Cortex of kidney (tissue), 1 donor: ENCODE measurements at places on chromosomes 6 and 20.

DNA sequence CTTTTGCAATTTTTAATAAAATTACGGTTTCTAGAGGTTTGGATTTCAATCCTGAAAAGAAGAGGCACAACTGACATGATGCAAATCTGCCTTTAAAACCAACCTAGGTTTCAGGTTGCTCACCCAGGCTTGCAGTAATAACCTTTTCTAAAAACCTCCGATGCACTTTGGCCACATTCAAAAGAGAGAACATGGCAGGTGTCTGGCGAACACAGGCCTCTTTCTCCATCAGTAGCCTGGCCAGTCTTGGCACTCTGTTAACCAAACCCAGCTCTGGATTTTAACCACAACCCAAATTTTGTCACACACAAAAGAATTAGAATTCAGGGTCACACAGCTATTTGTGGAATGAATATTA lies 55.8 kb upstream of the MAFB start:
- no peak for DNase-seq

DNA sequence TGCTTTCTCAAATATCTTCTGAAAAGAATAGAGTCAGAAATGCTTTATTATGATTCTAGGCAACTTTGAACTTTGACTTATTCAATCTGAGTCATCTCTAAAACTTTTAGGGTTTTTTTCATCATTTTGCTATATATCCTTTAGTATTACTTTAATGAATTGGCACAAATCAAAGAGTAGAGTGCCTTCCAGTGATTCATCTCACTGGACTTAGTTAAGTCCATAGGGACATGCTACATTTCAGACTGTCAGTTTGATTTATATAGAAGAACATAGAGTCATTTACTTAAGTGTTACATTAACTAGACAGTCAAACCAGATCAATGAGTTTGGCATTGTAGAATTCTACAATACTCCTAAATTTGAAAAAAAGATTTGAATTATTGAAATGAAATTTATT lies 1235.7 kb upstream of the MAP3K7 start:
- DNase-seq, result no peak

GRCh38 chr20:13333036-13333435 lies 112.0 kb downstream of the ISM1 start:
- no peak for DNase-seq

DNA sequence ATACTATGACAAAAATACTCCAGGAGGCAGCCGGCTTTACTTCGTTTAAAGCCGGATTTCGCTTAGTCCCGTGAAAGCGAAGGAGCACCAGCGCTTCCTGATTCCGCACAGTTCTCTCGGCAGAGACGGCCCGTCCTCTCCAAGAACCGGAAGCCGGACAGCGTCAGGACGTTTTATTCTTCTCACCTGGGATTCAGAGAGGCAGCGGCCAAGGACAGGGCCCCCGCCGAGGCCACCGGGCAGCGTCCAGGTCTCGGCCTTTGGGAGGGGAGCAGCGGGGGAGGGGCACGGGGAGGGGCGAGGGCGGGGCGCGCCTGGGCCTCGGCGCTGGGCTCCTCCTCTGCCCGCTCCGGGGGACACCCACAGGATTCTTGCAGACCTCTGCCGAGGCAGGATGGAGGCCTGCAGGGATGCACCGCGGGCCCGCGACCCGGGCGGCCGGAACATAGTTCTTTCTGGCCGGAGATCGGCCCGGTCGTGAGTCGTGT lies 2.8 kb upstream of the DIDO1 start:
- DNase-seq, result no peak

DNA sequence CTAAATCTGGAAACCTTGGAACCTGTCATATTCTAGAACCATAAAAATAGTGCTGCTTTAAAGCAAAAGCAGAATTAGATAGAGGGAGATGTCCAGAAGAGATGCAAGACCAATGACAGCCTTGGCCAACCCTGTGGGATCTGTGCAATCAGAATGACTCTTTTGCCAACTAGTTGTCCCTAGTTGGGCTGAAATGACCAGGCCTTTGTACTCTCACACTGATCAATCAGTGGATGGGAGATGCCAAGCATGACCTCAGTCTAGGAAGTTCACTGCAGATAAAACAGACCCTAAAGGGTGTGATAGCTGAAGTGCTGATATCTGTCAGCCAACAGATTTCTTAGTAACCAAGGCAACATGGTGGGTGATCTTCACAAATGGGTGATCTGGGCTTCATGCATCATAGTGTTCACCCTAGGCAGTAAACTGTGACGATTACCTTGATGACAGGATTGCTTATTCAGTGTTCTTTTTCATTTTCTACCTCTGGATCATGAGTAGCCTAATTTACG lies 52.1 kb downstream of the BCKDHB start:
- DNase-seq, result no peak

- no peak for DNase-seq
Observed at GRCh38 chr20:49867453-49868215, 47.7 kb downstream of the SPATA2 start.

DNA sequence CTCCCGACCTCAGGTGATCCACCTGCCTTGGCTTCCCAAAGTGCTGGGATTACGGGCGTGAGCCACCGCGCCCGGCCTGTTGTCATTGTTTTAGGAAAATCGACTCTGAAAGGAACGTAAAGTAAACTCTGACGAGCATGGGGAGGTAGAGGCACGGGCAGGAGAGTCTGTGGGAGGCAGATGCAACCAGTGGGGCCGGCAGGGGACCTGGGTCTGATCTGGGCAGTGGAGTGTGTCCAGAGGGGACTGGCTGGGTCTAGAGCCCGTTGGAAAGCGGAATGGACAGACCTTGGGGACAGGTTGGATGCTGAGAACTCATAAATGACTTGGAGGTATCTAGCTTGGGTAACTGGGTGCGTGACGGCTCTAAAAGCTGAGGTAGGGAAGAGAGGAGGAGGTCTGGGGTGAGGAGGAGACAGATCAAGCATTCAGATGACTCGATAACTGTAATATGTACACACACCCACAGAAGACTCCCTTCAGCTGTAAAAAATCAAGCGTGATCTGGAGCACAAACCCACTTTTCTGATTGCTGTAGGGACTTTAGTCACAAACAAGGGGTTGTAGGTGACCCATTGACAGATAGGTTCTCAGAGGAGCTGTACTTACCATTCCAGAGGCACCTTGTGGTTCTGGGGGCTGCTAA lies 22.4 kb downstream of the MANBAL start:
- DNase-seq, result no peak

DNA sequence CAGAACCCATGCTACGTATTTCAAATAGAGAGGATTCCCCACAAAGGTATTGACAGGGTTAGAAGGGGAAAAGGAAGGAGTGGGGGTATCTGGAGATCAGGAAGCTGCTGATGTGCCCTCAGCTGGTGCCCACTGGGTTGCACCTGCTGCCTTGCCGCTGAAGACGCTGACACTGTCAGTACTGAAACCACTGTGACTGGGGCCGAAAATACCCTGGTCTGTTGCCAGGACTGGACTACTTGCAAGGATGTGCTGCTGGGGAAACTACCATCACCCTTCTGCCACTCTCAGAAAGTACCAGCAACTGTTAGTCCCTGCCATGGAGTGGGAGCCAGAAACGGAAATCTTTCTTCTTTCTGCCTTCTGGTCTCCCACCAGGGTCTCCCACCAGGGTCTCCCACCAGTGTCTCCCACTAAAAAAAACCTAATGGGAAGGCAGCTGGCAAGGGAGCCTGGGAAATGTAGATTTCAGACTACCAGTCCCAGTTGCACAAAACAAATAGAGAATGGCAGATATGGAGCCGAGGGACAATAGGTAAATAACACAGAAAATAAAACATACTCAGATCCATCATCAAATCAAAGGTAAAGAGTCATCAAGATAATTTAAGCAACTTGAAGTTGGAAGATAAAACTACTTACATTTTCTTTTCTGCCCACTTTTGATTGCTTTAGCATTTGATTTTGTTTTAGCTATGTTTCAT lies 204.8 kb downstream of the TPBG start:
- no peak for DNase-seq

GRCh38 chr6:166097914-166098522 lies 69.6 kb downstream of the TBXT start:
- DNase-seq, result no peak

DNA sequence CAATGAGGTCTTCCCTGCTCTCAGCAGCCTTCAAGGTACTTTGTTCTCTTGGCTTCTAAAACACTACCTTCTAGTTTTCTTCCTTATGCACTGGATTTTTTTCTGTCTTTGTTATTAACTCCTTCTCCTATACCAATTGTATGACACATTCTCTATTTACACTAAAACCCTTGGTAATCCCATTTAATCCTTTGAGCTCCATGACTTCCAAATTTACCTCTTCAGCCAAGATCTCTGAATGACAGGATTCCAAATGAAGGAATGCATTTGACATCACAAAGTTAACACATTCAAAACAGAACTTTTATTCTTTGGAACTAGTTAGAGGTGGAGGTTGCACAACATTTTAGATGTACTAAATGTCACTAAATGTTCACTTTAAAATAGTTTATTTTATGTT lies 86.6 kb upstream of the SAMD5 start:
- DNase-seq, result no peak

DNA sequence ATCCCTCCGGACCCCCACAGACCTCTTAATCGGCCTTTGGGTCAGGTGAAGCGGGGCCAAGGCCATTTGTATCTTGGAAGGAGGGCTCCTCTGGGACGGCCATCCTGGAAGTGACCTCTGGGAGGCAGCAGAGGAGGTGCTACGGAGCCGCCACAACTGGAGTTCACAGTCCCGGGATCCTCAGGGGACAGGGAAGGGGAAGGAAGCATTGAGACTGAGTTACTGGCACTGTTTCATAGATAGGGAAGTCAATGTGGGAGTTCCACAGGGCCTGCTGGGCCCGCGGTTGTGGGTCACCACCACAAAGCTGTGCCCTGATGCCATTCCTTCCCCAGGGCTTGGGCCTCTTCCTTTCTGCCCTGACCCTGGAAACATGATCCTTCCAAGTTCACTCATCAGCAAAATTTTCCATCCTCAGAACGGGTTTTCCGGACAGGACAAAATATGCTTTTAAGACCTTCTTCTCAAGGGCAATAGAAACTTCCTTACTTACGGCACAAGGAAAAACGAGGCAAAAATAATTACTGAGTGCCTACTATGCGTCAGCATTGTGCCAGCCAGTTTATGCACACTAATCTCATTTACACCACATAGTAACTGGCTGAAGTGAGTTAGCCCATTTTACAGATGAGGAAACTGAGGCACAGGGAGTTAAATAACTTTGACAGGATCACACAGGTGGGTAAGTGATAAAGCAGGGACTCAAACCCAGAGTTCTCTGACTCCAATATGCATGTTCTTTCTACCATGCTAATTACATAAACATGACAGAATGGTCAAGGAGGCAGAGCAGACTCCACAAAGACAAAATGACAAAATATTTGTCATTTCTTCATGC lies 143.8 kb downstream of the UNC5CL start:
- no peak for DNase-seq

DNA sequence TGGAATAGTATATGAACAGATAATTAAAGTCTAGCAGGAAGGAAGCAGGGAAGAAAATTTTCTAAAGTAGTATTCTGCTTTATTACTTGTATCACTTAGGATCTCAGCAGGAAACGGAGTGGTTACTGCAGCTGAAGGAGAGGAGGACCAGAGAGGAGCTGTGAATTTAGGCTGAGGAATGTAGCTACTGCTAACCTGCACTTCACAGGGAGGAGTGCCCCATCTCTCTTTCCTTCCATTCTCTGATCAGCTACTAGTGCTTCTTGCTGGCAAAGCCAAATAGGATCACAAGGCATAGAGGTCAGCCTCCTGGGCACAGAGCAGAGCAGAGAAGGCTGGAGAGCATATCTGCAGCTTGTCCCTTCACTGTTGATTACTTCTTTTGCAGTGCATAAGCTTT lies 205.3 kb upstream of the ASCC3 start:
- DNase-seq, result no peak

DNA sequence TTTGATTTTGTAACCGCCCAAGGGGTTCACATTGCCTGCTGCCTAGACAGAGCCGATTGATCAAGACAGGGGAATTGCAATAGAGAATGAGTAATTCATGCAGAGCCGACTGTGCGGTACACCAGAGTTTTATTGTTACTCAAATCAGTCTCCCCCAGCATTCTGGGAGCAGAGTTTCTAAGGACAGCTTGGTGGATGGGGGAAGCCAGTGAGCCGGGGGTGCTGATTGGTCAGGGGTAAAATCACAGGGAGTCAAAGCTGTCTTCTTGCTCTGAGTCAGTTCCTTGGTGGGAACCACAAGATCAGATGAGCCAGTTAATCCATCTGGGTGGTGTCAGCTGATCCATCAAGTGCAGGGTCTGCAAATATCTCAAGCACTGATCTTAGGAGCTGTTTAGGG lies 60.0 kb upstream of the EZR start:
- DNase-seq, result no peak

GRCh38 chr20:9424551-9424950 lies 89.8 kb upstream of the LAMP5 start:
- DNase-seq, result no peak

DNA sequence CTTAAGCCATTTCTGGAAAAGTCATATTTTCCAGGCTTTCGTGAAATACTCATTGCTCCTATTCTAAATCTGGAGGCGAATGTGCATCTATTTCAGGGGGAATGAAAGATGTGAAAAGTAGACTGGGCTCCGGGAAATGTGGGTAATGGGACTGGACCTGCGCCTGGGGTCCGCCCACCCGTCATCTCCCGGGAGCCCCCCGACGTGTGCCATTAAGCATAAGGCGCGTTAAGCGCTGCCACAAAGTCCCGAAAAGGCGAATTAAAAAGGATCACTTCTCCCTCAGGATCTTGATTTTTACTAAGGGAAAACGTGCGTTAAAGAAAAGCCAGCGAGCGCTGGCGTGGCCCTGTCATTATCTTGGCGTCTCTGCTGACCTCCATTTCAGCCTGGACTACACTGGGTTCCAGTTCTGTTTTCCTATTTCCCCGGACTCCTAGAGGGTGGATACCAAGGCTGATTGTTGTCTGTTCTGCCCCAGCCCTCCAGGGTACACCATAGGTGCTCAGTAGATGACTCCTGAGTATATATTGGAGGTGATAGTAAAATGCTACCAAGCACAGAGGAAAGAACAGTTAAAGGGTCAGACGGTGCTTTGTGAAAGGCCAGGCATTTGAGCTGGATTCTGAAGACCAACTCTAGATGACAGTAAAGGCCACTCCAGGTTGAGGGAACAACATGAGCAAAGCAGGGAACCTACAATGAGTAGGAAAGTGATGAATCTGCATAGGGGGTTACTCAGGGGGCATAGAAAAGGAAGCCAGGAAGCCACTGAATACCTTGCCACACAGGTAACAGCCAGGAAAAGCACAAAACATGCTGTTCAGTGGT lies 89.2 kb upstream of the ARID1B start:
- no peak for DNase-seq

GRCh38 chr20:64056889-64057627 lies 5.9 kb upstream of the TCEA2 start:
- DNase-seq, result no peak

DNA sequence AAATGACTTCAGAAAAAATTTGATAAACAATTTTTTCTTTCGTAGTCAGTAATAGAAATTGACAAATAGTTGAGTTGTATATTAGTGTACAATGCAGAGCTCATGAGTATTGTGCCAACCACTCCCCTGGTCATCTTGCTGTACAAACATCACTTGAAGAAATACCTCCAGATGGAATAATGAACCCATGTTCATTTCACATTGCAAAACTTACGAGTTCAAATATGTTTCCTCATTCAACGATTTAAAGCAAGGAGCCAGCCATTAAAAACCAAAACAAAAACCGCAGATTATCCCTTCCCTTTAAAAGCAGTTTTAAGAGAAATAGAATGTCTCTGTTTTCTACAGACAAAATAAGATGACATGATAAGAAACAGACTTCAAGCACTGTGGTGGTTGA lies 62.5 kb downstream of the RALGAPA2 start:
- DNase-seq, result no peak

- DNase-seq, result no peak
Observed at GRCh38 chr20:53210931-53211330, 238.8 kb downstream of the TSHZ2 start.

- peak; percentile 37 for DNase-seq
Observed at GRCh38 chr6:169212897-169213813, 40.5 kb downstream of the THBS2 start.
